Pancreas (tissue), 10 donors: ENCODE measurements at places on chromosomes 16 and 17.

GRCh38 chr17:81494626-81495377 lies 17.8 kb downstream of the ACTG1 start:
- no peak for DNase-seq

DNA sequence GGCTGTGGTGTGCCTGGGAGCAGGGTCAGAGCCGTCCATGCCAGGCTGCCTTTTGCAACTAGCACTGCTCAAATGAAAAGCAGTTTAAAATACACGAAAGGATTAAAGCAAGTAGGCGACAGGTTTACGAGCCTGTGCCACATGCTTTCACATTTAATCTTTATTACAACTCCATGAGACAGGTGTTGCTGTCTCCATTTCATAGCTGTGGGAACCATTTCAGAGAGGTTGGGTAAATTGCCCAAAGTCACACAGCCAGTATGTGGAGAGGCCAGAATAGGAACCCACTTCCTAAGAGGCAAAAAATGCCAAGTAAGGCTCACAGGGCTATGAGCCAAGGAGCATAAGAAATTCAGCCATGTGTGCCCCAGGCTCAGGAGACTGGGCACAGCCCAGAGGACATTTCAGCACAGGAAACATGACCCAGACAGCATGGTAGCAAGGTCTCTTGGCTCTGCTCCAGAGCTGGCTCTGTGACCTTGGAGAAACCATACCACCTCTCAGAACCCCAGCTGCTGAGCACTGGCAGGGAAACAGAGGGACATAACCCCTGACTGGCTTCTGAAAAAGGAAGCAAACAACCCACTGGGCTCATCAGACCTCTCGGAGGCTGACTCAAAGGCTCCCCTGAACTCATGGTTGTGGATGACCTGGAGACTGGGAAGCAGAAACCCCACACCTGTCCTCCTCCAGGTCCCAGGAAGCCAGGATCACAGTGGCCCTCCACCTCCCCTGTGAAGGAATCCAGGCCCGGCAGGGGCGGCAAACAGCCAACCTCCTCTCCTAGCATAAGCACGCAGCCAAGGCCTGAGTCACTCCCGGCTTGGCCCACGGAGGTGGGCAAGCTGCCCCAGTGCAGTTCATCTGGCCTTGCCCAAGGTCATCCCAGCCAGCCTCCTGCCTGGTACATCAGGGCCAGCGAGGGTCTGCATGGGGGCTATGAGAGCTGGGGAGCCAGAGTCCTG lies 40.3 kb upstream of the MRPS23 start:
- DNase-seq: peak; percentile 91

GRCh38 chr17:55743103-55743679 lies 7.7 kb upstream of the PCTP start:
- peak; percentile 42 for DNase-seq

DNA sequence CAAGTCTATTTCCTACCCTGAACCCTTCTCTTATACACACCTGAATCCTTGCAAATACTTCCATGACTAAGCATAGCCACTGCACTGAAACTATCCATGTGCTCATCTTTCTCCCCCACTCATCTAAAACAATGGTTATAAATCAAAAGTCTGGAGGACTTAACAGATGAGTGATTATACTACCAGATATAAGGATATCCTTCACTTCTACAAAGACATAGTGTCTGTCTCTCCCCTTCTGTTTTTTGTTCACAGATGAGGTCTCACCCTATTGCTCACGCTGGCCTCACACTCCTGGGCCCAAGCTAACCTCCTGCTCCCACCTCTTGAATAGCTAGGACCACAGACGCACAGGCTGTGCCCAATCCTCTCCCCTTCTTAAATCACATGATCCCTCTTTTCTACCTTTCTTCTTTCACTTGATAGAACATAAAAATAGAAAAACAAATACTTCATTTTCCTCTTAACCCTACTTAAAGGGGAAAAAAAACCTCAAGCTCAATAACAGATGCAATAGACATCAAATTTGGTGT lies 19.2 kb downstream of the CEP112 start:
- no peak for DNase-seq

GRCh38 chr17:46043606-46044005 lies 44.6 kb downstream of the STH start:
- no peak for DNase-seq

- peak; percentile 25 for DNase-seq
Measured at GRCh38 chr17:48970865-48971687, 2.7 kb upstream of the GIP start.

GRCh38 chr17:65990593-65990992 lies 201.3 kb downstream of the CEP112 start:
- no peak for DNase-seq

GRCh38 chr17:62714016-62714777 lies 86.7 kb downstream of the MRC2 start:
- DNase-seq: no peak

DNA sequence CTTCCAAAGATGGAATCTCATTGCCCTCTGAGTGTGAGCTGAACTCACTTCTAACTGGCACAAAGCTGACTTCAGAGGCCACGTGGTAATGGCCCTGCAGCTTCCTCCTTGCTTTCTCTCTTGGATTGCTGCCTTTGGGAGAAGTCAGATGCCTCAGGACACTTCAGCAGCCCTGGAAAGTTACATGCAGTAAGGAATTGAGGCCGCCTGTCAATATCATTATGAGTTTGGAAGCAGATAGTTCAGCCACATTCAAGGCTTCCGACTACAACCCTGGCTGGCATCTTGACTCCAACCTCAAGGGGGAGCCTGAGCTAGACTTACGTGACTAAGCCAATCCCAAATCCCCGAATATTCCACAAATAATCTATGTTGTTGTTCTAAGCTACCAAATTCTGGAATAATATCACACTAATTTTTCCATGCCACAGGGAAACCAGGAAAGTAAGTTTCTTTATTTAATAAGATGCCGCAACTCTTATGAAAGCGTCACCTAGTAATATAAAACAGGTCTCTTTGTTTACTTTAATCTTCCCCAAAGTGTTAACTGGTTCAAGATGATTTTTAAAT lies 13.6 kb downstream of the CEP20 start:
- DNase-seq: no peak

DNA sequence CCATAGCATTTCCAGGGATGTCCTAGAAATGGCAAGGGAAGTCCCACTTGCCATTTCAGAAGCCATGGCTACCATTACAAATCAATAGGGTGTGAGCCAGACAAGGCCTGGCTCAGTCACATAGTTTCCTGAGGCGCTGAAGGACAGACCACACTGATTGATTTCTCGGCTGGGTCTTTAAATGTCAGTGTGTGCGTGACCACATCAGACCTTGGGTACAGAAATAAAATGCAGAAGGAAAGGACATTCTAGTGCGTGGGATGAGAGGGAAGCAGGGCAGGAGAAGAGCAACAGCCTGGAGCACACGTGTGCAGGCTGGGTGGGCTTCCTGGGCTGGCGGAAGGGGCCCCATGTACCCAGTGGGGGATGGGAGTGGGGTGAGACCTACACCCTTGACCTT lies 58.7 kb upstream of the LYRM9 start:
- DNase-seq: no peak

GRCh38 chr17:60502145-60502544 lies 23.9 kb downstream of the APPBP2 start:
- DNase-seq: no peak

GRCh38 chr17:3007651-3008121 lies 55.7 kb downstream of the OR1D5 start:
- DNase-seq: no peak

- no peak for DNase-seq
Measured at GRCh38 chr17:2964831-2965230, 98.6 kb downstream of the OR1D5 start.

- no peak for DNase-seq
Measured at GRCh38 chr17:38541281-38541680, 64.5 kb downstream of the SRCIN1 start.

DNA sequence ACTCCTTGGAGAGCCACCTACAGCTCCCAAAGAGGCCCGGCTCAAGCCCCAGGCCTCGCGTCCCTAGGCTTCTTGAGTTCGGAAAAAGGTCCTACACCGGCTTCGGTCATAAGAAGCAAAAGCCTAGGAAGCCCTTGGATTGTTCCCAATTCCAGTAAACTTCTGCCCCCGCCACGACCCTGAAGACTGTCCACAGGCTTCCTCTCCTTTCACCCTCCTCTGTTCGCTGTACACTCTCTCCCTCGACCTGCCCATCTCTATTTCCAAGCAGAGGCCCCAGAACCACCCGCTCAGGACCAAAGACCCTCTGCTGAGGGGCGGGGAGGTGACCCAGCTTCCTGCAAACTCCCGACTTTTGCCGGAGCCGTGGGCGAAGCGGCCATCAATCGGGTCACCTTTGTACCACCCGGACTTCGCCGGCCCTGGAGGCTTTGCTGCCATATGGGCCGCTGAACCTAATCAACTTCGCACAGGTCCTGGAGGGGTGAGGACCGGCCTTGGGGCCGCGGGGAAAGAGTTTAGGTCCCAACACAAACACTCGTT lies 2.7 kb downstream of the HOXB2 start:
- no peak for DNase-seq
